ENCODE measurements at places on chromosomes 12 and 14. TPM values are rescaled to one million over a fixed set of nuclear protein-coding genes. Genes with fewer than 3 reads are reported as not detected.

Gene TEX52
- total RNA-seq: not detected

Gene TDRD9
- total RNA-seq: 1.1 TPM

Gene EML5
- 0.29 TPM for total RNA-seq

Gene KRT6C
- total RNA-seq: not detected

Gene AQP6
- not detected for total RNA-seq

Gene MYF5
- total RNA-seq: not detected

Gene RNASE7
- total RNA-seq: not detected

Gene OAS1
- 4.0 TPM for total RNA-seq

Gene OLR1
- not detected for total RNA-seq

Gene DPF3
- total RNA-seq: 4.4 TPM

Gene FGF6
- not detected for total RNA-seq

Data from thoracic aorta endothelial cell (primary cell).